Stimulated activated CD4-positive, alpha-beta T cell treated with anti-CD3 and anti-CD28 coated beads, Interleukin-15, amount 100 ng/mL, for 48 hours (primary cell): ENCODE measurements at places on chromosomes 2 and 18.

- no peak for DNase-seq
These were observed 124.5 kb downstream of the SMAD7 start for GRCh38 chr18:48826271-48826670.

DNA sequence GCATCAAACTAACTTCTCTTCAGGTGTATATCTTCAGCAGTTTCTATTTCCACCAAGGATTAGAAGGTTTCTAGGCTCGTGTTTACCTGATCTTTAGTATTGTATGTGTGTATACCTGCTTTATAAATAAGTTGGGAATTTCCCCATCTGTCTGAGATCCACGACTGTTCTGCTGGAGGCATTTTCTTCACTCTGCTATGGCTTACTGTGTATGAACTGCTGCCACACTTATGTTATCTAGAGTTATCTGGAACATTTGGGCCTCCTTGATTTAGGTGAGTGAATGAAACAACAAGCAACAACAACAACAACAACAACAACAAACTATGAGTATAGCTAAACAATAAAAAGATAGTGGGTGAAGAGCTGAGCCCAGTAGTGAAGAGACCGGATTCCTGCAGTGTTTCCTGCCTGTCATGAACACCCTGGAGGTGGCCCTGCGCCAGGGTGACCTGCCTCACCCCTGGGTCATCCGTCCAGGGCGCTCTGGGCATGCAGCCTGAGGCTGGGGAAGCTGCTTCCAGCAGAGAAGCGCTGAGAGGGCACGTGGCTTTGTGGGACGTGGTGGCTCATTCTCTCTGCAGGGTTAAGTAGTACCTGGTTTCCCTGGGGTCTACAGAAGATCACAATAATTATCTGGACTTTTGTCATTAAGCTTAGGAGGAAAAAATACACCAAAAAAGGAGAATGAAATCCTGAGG, 56.1 kb upstream of the GATA6 start:
- DNase-seq: no peak

- DNase-seq: no peak
These were observed 124.5 kb upstream of the CDCA7 start for GRCh38 chr2:173230181-173230580.

DNA sequence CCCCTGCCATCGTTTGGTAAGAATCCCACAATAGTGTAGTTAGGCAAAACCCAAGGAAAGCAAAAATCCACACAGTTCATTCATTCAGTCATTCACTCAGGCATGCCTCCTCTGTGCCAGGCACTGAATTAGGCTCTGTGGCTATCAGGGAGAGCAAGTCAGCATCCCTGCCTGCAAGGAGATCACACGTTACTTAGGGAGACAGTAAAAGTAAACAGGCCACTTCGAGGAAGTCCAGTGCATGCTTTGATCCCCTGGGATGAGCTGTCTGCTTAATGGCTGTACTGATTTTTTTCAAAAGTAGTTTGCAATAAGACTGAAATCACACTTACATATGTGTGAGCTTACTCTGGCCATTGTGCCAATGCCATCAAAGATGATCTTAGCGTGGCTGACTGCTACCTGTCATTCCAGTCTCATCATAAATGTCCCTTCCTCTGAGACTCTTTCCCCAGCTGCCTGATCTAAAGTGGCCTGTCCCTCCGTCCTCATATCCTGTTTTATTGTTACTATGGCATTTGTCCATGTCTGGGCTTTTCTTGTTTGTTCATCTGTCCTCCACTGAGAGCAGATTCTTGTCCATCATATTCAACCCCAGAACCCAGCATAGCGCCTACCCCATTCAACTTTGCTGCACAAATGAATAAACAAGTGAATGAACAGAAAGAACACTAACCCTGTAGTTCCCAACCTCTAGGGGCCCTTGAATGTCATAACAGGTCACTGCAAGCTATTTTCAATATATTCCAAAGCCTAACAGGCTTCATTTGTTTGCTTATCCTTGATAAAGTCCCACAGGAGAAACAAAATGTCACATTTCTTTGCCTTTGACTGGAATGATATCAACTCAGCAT, 84.1 kb downstream of the GALNT14 start:
- DNase-seq: no peak

DNA sequence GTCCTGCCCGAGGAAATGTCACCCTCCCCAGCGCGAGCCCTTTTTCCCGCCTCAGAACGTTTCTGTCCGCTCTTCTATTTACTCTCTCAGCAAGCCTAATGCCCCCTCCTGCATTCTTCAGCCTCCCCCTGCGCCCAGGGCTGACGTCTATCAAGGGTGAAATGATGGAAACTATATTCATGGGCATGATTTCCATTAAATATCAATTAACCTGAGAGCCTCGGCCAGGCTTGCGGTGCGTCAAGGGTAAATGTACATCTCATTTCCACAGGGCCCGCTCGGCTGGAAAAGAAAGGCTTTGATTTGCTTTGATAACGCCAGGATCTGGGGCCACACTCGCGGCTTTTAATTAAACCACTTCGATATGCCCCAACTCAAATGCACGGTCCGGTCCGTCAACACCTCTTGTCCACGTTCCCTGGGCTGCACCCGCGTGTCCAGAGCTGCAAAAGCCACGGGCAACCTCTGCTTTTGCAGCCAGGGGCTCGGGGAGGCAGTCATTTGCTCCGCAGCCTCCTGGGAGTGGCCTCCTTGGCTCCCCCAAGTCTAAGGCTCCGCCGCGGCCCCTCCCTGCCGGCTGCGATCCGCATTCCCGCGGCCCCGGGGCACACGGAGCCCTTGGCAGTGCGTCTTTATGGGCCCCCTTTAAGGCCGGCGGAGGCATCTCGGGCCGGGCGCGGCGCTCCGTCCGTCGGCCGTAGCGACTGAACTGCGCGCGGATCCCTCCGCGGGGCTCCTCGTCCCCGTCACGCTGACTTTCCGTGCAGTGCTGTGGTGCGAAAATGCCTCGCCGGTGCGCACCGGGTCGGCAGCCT, at the start of gene HOXD8:
TSS of gene HOXD8 (plus strand) at position 724 of the 815 bp plus-strand sequence. CDS start 662 bp downstream, outside the sequence.
- DNase-seq: no peak

DNA sequence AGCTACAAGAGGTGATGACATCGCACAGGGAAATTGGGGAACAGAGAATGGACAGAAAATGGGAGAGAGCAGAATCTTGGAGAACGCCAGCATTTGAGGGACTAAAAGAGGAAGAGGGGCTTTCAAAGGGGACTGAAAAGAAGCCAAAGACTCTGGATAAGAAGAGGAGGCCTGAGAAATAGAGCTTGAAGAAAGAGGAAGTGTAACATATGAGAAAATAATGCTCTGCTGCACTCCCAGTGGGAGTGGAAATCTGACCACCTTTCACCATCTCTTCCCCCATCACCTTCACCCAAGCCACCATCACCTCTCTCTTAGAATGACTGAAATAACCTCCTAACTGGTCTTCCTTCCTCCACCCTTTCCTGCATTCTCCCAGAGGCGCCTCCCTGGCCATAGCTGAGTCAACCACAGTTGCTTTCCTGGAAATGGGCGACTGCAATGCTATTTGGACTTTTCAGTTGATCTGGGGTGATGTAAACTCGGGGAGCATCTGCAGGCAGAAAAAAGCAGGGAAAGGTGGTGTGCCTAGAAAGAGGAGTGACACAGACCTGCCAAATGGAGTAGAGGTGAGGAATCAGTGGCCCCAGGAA, 16.8 kb downstream of the CXCR1 start:
- DNase-seq: no peak

DNA sequence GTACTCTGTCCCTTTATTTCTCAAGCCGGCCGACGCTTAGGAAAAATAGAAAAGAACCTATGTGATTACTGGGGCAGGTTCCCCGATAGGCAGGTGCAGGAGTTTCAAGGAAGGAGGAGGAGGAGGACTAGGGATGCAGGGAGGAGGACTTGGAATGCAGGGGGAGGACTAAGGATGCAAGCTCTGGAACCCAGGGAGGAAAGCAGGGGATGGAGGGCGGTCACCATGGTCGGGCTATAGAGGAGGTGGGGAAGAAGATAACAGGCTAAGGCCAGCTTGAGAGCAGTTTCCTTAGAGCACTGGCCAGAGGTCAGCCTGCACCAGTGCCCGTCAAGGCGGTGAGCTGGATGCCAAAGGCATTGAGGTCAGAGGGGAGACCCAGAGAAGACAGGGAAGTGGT, 18.7 kb upstream of the B3GNT7 start:
- DNase-seq: no peak

- no peak for DNase-seq
These were observed 79.3 kb upstream of the GLI2 start for GRCh38 chr2:120656273-120656950.

DNA sequence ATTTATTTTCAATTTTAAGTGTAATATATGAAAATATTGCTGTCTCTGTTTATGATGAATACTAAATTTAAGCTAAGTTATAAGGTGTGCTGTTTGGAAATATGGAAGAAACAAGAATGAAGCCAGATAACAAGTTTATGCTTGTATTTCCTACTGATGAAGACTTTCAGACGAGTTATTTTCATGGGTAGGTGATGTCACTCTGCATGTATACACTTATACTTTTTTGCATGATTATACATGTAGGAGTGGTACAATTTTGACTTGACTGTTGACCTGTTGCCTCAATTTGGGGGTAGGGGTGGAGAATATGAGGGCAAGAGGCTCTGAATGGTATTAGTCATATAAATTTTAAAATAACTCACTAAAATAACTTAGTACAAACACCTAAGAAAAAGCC, 133.7 kb downstream of the HAUS1 start:
- no peak for DNase-seq

GRCh38 chr2:73877071-73877802, 15.6 kb upstream of the ACTG2 start:
- DNase-seq: no peak

DNA sequence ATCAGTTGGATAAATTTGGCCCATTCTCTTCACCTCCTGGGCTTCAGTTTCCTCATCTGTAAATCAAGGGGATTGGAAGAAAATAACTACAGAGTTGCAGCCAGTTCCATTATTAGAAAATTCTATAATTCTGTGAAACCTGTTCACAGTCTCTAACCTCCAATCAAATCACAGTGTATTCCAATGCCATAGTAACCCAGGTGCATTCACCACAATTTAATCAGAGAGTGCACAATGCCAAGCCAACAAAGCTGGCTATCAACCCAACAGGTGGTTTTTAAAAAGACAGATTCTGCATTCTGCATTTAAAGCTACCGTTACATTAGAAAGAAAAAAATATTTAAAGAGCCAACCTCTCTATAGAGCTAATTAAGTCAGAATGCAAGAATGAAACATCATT, 308.6 kb downstream of the RNF144A start:
- no peak for DNase-seq

DNA sequence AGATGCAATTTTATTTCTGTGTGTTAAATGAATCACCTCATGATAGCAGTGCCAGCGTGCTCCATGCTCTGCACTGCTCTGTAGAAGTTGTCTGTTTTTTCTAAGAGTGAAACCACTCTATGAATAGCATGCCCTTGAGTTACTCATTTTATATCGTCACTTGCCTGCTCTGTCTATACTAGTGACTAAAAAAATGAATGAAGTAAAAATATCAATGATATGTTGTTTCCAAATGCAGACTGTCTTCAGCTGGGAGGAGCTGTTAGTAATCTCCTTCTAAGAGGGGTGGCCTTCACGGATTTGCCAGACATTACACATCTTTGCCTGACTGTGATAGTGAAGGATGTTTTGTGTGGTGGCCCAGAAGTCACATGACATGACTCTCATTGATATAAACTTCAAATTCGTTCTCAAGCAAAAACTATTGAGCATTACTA, 852.1 kb downstream of the CNTNAP5 start:
- no peak for DNase-seq

- peak; percentile 41 for DNase-seq
These were observed 77.9 kb downstream of the LIMS1 start for GRCh38 chr2:108612153-108612513.

DNA sequence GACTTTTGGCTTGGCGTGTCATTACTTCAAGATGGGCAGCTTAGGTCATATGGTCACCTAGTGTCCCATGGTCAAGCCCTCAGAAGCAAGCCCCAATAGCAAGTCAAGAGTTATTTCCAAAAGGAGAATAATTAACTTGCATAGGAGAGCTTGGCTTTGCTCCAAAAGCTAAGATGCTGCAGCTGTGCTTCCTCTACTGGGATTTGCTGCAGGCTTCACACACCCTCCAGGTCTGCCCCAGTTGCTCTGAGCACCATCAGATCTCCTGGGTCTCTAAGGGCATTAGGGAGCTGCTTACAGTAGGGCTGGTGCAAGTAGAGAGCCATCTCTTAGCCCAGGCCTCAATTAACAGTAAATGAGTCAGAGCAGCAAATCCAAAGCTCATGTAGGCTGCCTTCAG, 46.6 kb downstream of the THUMPD2 start:
- no peak for DNase-seq

DNA sequence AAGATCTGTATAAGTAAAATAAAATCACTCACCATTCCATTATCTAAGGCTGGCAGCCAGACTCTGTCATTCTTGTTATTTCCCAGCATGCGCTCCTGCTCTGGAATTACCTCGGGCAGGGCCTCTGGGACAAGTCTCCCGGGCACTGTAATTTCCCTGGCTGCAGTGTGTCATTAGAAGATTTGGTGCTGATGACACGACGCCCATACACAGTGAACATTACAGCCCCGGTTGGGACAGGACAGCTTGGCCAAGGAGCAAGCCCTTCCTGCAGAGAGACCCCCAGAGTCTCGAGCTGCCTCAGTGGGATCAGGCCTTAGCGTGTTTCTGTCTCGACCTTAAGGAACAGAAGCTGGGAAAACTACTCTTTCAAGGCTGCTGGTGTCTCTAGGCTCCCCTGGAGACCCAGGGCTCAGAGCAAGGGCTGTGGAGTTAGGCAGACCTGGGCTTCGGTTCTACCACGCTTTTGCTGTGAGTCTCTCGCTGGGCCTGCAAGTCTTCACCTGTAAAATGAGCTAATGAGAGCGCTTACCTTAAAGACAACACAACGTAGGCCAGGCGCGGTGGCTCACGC, 39.7 kb downstream of the SMAD7 start:
- no peak for DNase-seq

DNA sequence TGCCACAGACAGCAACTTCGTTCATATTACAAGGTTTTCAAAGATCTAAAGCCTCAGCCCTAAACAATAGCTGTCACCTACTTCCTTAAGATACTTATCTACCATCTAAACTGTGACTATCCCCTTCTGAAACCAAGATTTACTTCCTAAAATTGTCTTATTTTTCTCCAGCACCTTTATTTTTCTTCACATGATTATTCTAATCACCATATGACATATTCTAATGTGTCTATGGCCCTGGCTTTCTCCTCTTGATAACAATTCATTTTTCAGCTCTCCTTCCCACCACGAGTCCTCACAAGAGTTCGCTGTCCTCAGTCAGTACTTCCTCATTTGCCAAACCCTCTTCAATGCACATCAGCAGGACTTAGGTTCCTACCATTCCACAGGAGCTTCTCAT, 53.9 kb downstream of the RTTN start:
- DNase-seq: no peak
